Smooth muscle cell of trachea (primary cell): ENCODE measurements at places on chromosomes 5 and 9. TPM values are rescaled to one million over a fixed set of nuclear protein-coding genes. Genes with fewer than 3 reads are reported as not detected.

IFNB1 gene
- not detected in 2 replicates for total RNA-seq

PCDHB6 gene
- total RNA-seq, result 0.33 TPM in 1 of 2 replicates, not detected in the other

OGN gene
- 17.5 and 19.6 TPM in 2 replicates for total RNA-seq

FAM221B gene
- total RNA-seq, result not detected in 2 replicates

CCNI2 gene
- total RNA-seq, result not detected in 2 replicates

PCDHB7 gene
- under 0.01 and 0.66 TPM in 2 replicates for total RNA-seq

MTAP gene
- 30.5 and 33.7 TPM in 2 replicates for total RNA-seq

STPG3 gene
- total RNA-seq, result 0.66 TPM in 1 of 2 replicates, not detected in the other

ADRB2 gene
- 1.3 and 2.2 TPM in 2 replicates for total RNA-seq

SV2C gene
- total RNA-seq, result not detected in 2 replicates

CCDC192 gene
- not detected in 2 replicates for total RNA-seq

WDR38 gene
- total RNA-seq, result not detected in 2 replicates

MELK gene
- total RNA-seq, result 5.3 and 35.3 TPM in 2 replicates

NEUROG1 gene
- total RNA-seq, result not detected in 2 replicates

KLHL9 gene
- 48.1 and 52.5 TPM in 2 replicates for total RNA-seq

IL3 gene
- not detected in 2 replicates for total RNA-seq

CBY3 gene
- total RNA-seq, result not detected in 2 replicates

SPOCK1 gene
- 36.1 and 54.9 TPM in 2 replicates for total RNA-seq

CDKN2B gene
- total RNA-seq, result 15.0 and 42.2 TPM in 2 replicates

CSF2 gene
- 0.17 TPM in 1 of 2 replicates, not detected in the other for total RNA-seq

LRRC19 gene
- not detected in 2 replicates for total RNA-seq

MLANA gene
- not detected in 2 replicates for total RNA-seq

IL7R gene
- 1.3 and 2.2 TPM in 2 replicates for total RNA-seq

HAVCR1 gene
- 0.17 TPM in 1 of 2 replicates, not detected in the other for total RNA-seq

CERCAM gene
- total RNA-seq, result 86.8 and 179 TPM in 2 replicates

IRX1 gene
- total RNA-seq, result not detected in 2 replicates
